Stimulated activated CD8-positive, alpha-beta memory T cell treated with anti-CD3 and anti-CD28 coated beads, Interleukin-15, amount 100 ng/mL, for 1 hour (primary cell): ENCODE measurements at places on chromosomes 2 and 18.

GRCh38 chr2:229861431-229861830 is 60.4 kb downstream of the TRIP12 start:
- no peak for DNase-seq

DNA sequence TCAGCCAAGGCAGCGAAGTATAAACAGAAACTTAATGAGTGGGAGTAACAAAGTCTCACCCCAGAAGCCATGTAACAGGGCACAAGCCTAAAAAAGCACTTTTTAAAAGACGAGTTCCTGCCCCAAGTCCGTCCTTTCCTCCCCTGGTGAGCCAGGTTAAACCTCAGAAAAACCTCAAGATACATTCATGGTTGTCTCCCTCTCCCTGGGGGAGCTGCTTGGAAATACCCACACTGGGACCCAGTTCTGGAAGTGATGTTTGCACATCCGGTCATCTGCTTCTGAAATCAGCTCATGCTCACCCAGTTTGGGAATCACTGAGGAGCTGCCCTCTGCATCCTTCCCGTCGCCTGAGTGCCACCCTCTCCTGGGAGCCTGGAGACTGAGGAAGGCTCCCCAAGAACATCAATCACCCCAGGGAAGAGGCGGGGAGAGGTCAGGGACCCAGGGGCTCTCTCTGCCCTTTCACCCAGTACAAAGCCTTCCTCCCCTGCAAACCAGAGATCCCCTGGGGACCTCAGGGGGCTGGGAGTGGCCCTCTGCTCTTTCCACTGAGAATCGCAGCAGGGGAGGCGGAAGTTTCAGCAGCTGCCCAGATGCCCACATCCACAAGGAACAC is 150.6 kb upstream of the AGAP1 start:
- no peak for DNase-seq

- peak; percentile 47 for DNase-seq
These were observed at the start of gene BOLA3 for GRCh38 chr2:74147727-74148456. TSS of gene BOLA3 (minus strand) at chr2:74147912. CDS start at chr2:74147874, 38 bp downstream.

- DNase-seq: no peak
These were observed 161.7 kb downstream of the TSN start for GRCh38 chr2:121917143-121917542.

GRCh38 chr2:240462073-240462706 is 26.7 kb downstream of the GPC1 start:
- DNase-seq: no peak

DNA sequence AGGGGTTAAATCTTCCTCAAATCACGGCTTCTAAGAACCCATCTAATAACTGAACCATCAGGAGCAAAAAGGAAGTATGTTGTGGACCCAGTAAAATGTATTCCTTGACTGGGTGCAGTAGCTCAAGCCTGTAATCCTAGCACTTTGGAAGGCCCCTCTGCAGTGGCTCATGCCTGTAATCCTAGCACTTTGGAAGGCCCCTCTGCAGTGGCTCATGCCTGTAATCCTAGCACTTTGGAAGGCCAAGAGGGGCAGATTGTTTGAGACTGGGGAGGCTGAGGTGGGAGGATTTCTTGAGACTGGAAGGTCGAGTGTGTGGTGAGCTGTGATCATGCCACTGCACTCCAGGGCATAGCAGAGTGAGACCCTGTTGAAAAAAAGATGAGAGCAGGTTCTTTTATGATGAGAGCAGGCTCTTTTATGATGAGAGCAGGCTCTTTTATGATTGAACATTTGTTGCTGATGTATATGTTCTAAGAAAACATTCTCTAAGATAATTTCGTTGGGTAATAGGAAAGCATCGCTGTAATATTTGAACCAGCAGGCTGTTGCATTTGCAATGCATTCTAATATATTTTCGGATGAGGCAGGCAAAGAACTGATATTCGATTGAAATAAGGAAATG is 3.5 kb upstream of the PARD6G start:
- no peak for DNase-seq

- DNase-seq: no peak
These were observed 372.2 kb upstream of the HS6ST1 start for GRCh38 chr2:128690869-128691268.

DNA sequence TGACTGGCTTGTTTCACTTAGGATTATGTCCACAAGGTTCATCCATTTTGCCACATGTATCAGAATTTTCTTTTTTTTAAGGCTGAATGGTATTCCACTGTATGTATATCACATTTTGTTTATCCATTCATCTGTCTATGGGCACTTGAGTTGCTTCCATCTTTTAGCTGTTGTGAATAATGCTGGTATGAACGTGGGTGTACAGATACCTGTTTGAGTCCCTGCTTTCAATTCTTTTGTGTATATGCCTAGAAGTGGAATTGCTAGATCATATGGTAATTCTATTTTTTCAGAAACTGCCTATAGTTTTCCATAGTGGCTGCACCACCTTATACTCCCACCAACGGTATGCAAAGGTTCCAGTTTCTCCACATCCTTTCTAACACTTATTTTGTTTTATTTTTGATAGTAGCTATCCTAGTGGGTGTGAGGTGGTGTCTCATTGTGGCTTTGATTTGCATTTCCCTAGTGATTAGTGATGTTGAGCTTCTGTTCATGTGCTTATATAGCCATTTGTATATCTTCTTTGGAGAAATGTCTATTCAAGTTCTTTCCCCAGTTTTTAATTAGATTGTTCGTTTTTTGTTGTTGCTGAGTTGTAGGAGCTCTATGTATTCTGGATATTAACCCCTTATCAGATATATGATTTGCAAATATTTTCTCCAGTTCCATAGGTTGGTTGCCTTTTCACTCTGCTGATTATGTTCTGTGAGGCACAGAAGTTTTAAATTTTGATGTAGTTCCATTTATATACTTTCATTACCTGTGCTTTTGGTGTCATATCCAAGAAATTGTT is 40.7 kb downstream of the TTC39C start:
- DNase-seq: no peak

- no peak for DNase-seq
These were observed 55.1 kb downstream of the PPP4R1 start for GRCh38 chr18:9559253-9559652.

DNA sequence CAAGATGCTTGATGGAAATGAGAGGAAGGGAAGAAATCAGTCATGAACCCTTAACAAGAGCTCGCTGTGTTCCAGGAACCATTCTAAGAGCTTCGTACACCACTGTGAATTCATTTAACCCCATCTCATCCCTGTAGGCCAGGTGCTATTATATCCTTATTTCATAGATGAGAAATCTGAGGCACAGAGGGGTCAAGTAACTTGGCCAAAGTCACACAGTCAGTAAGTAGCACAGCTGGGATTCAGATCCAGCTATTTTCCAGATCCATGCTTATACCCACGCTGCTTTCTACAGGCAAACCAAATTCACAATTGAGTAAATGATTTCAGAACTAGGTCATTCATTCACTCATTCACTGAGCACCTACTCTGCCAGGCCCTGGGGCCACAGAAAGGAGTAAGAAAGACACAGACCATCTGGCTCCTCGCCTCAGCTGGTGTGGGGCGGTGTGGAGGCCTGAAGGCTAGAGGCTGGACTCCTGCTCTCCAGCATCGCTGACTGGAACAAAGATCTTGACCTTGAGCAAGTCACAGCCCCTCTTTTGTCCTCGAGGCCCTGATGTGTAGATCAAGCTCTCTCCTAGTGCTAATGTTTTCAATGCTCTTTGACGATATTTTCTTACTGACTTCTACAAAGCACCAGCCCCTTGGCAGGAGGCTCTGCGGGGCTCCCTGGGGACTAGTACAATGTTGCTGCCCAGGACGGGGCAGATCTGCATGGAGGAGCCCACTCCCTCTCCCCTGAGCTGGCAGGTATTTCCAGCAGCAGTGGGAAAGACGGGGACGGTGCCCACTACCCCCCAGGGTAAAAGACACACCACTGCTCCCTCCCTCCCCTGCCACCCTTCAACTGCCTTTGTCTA is 26.5 kb downstream of the STEAP3 start:
- no peak for DNase-seq

DNA sequence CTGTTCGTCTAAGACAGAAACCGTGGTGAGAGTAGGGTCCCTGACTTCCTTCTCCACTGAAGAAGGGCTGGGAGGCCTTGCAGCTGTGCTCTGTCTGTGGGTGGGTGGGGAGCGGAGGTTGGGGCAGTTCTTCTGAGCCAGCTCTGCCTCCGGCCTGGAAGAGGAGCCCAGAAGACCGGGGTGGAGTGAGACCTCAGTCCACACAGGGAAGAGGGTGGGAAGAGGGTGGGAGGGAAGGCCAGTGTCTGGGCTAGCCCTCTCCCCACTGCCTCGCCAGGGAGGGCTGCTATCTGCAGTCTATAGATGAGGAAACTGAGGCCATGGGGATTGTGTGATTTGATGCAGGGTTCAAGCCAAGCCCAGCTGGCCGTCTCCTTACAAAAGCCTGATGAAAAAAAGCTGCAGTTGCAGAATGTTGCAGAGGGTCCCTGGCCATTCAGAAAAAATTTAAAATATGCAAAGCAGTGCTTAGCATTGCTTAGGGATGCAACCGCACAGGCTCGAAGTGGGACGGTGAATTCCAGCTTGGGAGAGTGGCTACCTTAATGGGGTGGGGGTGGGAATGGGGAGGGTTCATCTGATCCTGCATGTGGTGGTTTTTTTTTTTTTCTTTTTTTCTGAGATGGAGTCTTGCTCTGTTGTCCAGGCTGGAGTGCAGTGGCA is 181.6 kb upstream of the HS6ST1 start:
- no peak for DNase-seq

DNA sequence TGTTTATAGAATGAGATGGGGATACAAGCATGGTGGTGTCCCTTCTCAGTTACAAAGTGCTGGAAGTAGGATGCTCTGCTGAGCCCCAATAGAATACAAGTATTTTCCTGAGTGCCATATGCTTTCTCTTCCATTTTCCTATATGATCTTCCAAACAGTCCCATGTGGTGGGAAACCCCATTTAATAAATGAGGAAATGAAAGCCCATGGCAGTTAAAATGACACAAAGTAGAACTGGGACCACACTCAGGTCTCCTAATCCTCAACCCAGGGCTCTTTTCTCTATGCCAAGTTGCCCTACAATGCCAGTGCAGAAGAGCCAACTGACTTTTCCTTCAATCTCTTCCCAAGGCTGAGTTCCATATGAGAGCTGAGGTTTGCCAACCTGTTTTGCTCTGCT is 210.2 kb upstream of the FBXO11 start:
- no peak for DNase-seq

DNA sequence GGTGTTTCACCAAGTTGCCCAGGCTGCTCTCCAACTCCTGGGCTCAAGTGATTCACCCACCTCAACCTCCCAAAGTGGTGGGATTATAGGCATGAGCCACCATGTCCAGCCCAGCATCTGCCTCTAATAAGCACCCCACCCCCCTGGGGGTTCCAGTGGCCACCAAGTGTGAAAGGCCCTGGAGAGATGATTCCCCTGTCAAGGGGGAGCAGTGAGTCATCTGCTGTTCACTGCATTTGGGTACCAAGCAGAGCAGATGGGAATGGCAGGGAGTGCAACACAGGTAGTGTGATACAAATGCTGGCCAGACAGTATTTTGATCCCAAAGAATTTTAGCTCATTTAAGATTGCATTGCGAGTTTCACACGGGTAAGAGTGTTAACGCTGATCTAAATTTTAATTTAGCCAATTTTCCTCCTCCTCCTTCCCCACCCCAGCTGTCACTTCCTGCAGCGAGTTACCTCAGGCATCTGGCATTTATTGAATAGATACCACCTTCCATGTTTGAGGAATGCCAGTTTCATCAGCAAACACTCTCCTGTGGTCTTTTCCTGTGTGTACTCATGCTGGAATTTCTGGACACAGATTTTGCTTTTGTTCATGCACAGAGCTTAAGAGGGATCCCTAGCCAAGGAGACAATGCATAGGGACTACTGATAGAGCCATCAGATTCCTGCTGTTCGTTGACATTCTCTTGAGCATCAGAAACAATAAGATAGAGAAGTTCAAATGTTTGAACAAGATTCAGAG is 32.4 kb upstream of the NCK2 start:
- DNase-seq: no peak

DNA sequence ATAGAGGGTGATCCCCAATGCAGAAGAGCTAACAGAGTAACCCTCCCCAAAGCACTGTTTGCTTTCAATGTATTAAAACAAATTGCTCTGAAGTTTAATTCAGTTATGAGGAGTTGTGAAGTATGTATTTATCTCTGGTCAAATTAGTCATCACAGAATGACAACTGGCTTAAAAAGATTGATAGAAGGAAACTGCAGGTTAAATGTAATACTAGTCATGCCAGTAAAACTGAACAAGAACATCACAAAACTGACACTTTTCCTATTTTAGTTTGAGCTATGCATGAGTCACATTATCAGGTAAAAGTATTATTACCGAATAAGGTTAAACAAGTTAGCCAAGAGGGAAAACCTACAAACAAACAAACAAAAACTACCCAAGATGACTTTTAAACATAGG is 99.0 kb upstream of the ACVR1C start:
- DNase-seq: no peak

GRCh38 chr18:13452388-13452811 is 233.8 kb downstream of the LDLRAD4 start:
- no peak for DNase-seq

- DNase-seq: no peak
These were observed 144.3 kb upstream of the BOD1L2 start for GRCh38 chr18:57002627-57003026.

GRCh38 chr18:10147226-10147625 is 233.4 kb downstream of the VAPA start:
- DNase-seq: no peak
